Activated CD4-positive, alpha-beta T cell treated with anti-CD3 and anti-CD28 coated beads, Interleukin-2, amount 50 U/mL, for 24 hours (primary cell): ENCODE measurements at places on chromosomes 1 and 21.

GRCh38 chr1:20840731-20841130 lies 53.6 kb upstream of the HP1BP3 start:
- no peak for DNase-seq

DNA sequence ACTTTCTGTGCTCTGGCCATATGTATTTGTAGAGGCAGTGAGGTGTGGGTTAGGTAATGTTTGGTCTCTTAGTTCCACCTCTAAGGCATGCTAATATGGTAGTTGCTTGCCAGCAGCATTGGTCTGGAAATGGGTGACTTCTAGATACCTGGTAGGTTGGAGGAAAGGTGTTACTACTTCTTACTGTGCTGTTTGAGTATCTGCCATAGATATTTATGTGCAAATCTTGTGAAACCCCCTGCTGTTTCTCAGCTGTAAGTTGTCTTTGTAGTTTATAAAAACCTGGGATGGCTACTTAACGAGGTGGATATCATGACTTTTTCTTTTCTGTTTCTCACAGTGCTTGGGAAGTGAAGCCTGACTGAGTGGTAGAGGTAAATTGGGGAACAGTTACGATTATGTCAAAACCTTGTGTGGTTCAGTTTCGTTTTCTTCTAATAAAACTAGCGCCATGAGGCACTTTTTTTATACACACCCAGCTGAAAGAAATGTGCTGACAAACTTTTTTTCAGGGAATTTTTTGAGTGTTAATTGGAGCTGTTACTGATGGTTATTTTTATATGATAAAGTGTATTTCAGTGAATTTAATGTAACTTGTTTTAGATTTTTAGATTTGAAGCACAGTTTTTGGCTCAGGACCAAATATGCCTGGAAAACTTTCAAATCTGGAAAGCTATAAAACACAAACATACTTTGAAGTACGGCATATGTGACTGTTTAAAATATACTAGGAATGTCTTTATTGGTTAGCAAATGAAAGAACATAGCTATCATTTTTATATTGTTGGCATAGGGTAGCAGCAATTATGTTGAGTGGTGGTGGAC lies 42.1 kb downstream of the CAMSAP2 start:
- no peak for DNase-seq

DNA sequence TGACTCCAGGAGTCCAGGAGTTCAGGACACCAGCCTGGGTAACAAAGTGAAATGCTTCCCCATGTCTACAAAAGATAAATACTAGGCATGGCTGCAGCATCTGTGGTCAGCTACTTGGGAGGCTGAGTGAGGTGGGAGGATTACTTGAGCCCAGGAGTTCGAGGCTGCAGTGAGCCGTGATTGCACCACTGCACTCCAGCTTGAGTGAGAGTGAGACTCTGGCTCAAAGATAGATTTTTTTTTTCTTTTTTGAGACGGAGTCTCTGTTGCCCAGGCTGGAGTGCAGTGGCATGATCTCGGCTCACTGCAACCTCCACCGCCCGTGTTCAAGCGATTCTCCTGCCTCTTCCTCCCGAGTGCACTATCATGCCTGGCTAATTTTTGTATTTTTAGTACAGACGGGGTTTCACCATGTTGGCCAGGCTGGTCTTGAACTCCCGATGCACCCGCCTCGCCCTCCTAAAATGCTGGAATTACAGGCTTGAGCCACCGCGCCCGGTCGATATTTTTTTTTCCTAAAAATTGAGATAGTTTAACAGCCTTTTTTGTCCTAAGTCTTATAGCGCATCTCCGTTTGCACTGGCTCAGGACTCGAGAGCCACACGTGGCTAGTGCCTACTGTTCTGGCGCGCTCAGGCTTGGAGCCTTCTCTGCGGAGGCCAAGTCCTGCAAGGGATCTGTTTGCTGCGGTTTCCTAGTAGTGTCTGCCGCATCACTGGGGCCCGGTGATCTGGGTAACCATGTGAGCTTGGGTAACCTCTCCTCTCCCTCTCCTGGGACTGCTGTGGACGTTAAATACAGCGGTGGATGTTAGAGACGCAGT lies 1.0 kb upstream of the MFN2 start:
- DNase-seq = no peak

DNA sequence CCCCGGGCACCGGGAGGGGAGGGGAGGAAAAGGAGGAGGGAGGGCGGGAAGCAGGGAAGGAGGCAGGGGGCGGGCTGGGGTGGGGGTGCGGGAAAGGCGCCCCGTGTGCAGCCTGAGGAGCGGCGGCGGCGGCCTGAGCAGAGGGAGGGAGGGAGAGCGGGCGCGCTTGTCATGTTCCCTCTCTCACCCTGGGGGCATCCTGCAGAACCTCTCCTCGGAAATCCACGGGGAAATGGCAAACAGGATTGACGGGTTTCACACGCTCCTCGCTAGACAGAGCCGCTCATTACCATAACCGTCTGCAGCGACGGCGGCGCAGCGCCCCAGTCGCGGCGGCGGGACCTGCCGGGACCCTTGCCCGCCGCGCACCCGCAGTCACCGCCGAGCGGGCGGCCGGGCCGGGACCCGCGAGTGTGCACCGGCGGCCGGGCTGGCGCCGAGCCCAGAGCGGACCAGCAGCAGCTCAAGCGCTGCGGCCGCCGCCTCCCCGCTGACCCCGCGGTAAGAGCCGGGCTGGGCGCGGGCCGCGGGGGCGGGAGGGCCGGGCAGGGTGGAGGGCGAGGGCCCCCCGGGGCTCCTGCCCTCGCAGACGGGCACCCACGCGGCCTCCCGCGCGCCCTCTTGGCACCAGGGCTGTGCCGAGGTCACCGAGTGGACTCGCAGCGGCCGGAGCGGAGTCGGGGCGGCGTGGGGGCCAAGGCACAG lies at the start of gene SERTAD4:
SERTAD4 (plus strand) TSS at position 286 of the 705 bp plus-strand sequence. CDS start 5,165 bp downstream, outside the sequence.
- DNase-seq = no peak

GRCh38 chr1:52189898-52190480 lies 48.1 kb downstream of the ZFYVE9 start:
- DNase-seq = no peak

GRCh38 chr1:53348486-53349368 lies 20.9 kb upstream of the LRP8 start:
- DNase-seq = no peak

DNA sequence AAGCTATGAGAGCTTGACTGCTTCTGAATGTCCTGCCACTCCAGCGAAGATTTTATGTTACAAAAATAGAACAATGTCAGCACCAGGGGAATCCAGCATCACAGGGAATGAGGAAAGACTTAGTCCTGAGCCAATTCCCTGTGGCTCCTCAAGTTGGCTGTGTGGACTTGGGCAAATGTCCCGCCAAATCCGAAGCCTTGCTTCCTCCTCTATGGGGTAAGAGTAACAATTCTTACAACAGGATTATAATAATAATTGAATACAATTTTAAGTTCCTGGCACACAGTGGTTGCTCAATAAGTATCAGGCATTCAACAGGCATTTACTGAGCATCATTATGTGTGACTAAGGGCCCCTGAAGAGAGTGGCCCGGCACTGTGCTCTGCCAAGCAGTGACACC lies 44.4 kb downstream of the STPG1 start:
- DNase-seq = no peak

DNA sequence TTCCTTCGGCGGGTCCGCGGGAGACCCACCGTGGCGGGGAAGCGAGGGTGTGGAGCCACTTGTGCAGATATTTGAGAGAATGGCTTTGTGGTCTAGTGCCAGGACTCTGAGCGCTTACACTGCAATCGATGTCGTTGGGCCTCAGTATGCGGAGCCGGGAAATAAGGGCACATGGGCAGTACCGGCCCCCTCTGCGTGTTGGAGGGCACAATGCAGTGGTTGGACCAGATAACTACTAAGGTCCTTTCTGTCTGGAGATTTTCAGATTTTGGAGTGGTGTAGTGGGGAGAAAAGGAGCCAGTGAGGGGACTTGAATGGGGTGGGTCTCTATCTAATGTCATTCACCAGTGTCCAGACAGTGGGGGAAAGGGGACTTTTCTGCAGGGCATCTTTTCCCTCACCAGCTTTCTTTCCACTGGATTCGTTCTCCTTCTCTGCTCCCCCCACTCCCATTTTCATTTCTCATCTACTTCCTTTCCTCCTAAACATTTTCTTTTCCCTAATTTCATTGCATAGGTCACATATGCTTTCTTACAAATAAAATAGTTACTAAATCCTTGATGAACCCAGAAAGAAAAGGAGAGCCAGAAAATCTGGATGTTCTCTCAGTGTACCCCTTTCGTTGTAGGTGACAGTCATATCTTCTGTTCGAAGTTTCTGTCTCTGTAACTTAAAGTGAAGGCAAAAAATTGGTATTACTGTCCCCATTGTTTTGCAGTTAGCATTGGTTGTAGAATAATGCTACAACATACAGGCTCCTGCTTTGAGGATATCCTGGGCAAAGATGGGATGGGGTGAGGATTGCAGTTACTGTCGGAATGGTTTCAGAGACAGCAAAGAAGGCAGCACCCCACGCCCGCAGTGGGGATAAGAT lies 1.4 kb downstream of the ATF3 start:
- DNase-seq = no peak

GRCh38 chr1:204248954-204249353 lies 35.2 kb upstream of the GOLT1A start:
- DNase-seq = no peak

DNA sequence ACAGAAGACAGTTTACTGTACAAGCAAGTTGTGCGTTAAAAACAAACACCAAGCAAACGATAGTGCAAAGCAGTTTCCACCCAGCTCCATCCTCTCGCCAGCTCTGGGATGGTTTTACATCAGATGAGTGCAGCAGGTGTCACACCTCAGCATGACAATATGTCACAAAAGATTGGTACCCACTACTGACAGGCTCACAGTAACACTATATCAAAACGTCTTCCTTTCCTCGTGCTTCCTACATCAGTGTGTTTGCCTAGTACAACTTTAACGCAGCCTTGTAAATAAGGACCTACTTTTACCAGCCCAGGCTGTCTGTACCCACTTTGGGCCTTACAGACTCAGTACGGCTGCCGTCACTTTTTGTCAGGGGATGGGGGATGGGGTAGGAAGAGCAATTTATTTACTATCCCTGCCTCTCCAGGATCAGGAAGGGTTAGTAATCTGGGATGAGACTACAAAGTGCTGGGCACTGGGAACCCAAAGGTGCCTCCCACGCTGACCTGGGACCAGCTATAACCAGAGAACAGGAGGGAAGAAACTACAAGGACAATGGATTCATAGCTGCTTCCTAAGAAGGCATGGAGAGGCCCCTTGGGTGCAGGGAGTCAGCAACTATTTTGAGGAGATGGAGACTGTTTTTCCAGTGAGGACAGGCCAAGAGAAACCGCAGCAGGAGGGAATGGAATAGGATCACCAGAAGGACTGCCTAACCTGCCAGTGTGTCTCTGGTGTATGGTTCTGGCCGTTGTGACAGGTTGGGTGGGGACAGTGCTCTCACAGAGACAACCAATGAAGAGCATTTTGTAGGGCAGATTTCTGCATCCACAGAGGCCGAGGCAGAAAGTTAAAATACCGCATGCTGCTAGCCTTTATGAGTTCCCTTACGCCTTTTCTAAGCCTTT lies 30.2 kb downstream of the RUNX3 start:
- DNase-seq = no peak

DNA sequence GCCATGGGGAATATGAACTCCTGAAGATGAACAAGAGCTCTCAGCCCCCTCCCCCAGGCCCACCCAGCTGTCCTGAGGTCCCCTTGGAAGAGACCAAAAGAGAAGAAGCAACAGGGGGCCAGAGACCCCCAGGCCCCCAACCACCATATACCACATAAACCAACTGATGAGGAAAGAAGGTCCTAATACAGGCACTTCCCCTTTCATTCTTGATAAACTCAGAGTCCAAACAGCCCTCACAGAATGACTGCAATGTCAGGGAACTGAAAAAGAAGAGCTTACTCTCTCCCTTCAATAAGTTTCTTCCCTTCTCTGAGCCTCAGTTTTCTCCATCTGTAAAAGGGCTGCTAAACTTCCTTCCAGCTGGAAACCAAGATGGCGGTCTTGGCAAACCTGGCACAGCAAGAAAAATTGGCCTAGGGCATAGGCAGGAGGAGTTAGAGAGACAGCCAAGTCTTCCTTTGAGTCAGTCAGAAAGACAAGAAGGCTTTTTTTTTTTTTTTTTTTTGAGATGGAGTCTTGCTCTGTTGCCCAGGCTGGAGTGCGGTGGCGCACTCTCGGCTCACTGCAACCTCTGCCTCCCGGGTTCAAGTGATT lies 90.5 kb downstream of the VWA5B1 start:
- no peak for DNase-seq

DNA sequence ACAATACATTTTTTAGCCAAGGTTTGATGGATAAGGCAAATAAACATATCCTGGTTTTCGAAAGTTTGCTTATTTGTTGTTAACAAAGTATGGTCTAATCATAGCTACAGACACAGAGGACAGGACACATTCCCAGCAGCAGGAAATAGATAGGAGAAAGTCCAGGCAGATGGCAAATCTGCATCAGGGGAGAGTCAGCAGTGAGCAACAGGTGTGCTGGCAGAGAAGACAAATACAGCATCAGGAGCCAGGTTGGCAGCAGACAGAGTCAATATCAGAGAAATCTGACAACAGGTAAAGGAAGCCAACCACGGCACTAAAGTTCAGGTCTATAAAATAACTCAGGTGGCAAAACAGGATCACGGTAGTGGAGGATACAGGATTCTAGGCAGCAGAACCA lies 210.7 kb upstream of the PTBP2 start:
- DNase-seq = no peak

GRCh38 chr1:89894210-89895201 lies 73.7 kb downstream of the LRRC8D start:
- no peak for DNase-seq

DNA sequence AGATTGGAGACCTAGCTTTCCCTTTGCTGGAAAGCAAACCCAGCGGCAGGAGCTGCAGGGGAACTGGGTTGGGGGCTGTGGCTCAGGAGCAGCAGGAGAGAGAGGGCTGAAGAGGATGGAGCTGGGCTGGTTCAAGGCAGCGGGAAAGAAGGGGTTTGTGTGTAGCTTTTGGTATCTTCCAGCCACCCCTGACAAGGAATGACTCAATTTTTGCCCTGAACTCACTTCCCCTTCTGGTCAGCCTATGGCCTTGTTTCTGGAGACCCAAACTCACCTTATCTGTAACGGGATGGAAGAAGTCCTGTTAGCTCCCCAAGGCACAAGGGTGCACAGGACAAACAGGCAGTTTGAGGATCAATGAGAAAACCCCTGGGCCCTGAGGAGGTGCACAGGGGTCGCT lies 13.1 kb downstream of the C1orf115 start:
- DNase-seq = no peak

GRCh38 chr1:20720631-20721091 lies 2.9 kb upstream of the KIF17 start:
- no peak for DNase-seq
